ENCODE measurements at places on chromosomes 12 and 14.

GRCh38 chr12:101784376-101784775 is 45.1 kb upstream of the SYCP3 start:
- no peaks in the 10 kb centered on the region for H3K27me3 ChIP-seq
- no peak overlapping the region for H3K27ac ChIP-seq
- H3K36me3 ChIP-seq, result peaks cover 6% of the 10 kb centered on the region
- DNase-seq, result no peak
- H3K4me3 ChIP-seq, result no peak overlapping the region

DNA sequence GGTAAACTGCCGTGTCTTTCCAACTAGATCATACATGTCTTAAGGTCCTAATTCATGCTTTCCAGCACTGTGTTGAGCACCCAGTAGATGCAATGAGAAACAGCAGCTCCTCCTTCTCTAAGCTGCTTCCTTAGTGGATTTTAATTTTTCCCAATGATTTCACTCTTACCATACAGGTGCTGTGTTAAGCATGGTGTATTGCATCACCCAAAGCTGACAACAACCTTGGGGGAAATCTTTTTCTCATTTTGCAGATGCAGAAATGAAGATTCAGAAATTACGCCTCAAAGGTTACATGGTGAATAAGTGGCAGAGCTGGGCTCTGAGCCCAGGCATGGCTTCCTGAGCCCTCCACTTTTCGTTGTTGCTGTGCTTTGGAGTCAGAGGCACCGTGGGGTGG is 75.6 kb downstream of the NEDD1 start:
- peaks cover 9% of the 10 kb centered on the region for H3K27me3 ChIP-seq
- peaks cover 25% of the 10 kb centered on the region for H3K4me1 ChIP-seq
- no peak for DNase-seq
- no peak overlapping the region for H3K27ac ChIP-seq

GRCh38 chr14:71408362-71409030 is 501.2 kb downstream of the PCNX1 start:
- no peaks in the 10 kb centered on the region for H3K27me3 ChIP-seq
- H3K36me3 ChIP-seq, result peaks cover 3% of the 10 kb centered on the region
- no peak for DNase-seq
- peak overlapping the region; percentile 56 for H3K27ac ChIP-seq
- H3K4me1 ChIP-seq, result peaks cover 43% of the 10 kb centered on the region

- peaks cover 2% of the 10 kb centered on the region for H3K27me3 ChIP-seq
- H3K4me3 ChIP-seq, result no peak overlapping the region
- DNase-seq, result no peak
- H3K27ac ChIP-seq, result no peak overlapping the region
- H3K4me1 ChIP-seq, result peaks cover 57% of the 10 kb centered on the region
Measured at GRCh38 chr12:13208533-13209435, 12.3 kb downstream of the EMP1 start.
